ENCODE measurements at places on chromosomes 2 and 18.
A peak's percentile ranks its signal among the peaks of the same experiment; 100 is the strongest.

- no peaks in the 10 kb centered on the region for H3K4me1 ChIP-seq
- H3K36me3 ChIP-seq = no peaks in the 10 kb centered on the region
- H3K27ac ChIP-seq = no peak overlapping the region
Measured at GRCh38 chr2:181141676-181142075, 161.3 kb downstream of the UBE2E3 start.

GRCh38 chr2:186533717-186534116, 47.7 kb downstream of the ZC3H15 start:
- no peaks in the 10 kb centered on the region for H3K4me1 ChIP-seq
- DNase-seq = no peak
- H3K27me3 ChIP-seq = peaks cover 3% of the 10 kb centered on the region
- H3K36me3 ChIP-seq = no peaks in the 10 kb centered on the region
- no peak overlapping the region for H3K4me3 ChIP-seq

GRCh38 chr18:3491981-3492555, 42.1 kb downstream of the TGIF1 start:
- no peak overlapping the region for H3K4me3 ChIP-seq
- no peaks in the 10 kb centered on the region for H3K36me3 ChIP-seq
- no peak for DNase-seq
- H3K27ac ChIP-seq = no peak overlapping the region

DNA sequence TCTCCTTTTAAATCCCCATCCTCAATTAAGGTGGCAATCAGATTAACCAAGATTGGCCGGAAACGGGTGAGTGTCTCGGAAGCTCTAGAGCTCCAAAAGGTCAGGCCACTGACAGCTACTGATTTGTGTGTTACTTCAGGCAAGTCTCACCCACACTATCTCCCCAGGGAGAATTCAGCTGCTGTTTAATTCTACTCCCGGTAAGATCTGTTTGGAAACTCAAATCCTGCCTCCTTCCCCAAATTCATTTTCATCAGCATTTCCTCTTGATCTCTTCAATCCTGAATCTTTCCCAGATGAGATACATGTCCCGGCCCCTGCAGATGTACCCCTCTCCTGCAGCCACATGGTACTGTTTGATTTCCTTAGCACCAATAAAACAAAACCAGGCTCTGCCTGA, 34.9 kb downstream of the EFR3B start:
- DNase-seq = no peak
- no peak overlapping the region for H3K27ac ChIP-seq
- no peak overlapping the region for H3K4me3 ChIP-seq
- H3K4me1 ChIP-seq = peaks cover 5% of the 10 kb centered on the region
- H3K27me3 ChIP-seq = peaks cover 15% of the 10 kb centered on the region
- H3K36me3 ChIP-seq = no peaks in the 10 kb centered on the region

- H3K27ac ChIP-seq = no peak overlapping the region
- no peaks in the 10 kb centered on the region for H3K4me1 ChIP-seq
- no peak for DNase-seq
- H3K36me3 ChIP-seq = no peaks in the 10 kb centered on the region
- H3K27me3 ChIP-seq = peaks cover 2% of the 10 kb centered on the region
Measured at GRCh38 chr2:7795778-7796563, 878.8 kb downstream of the RNF144A start.

DNA sequence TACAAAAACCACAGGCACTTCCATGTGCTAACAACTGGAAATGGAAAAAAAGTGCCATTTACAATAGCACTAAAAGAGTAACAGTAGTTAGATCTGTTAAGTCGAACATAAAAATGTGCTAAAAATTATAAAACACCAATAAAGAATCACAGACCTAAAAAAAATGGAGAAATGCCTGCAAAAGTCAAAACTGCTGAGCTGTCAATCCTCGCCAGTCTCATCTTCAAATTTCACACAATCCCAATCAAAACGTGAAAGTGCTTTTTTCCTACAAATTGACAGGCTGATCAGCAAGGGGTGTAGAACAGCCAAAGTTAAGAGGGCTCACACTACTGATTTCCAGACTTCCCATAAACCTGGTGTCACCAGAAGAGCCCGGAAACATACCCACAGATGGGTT, 53.2 kb downstream of the ANO7 start:
- no peak overlapping the region for H3K27ac ChIP-seq
- no peaks in the 10 kb centered on the region for H3K4me1 ChIP-seq
- DNase-seq = no peak
- no peaks in the 10 kb centered on the region for H3K27me3 ChIP-seq
- no peak overlapping the region for H3K4me3 ChIP-seq

DNA sequence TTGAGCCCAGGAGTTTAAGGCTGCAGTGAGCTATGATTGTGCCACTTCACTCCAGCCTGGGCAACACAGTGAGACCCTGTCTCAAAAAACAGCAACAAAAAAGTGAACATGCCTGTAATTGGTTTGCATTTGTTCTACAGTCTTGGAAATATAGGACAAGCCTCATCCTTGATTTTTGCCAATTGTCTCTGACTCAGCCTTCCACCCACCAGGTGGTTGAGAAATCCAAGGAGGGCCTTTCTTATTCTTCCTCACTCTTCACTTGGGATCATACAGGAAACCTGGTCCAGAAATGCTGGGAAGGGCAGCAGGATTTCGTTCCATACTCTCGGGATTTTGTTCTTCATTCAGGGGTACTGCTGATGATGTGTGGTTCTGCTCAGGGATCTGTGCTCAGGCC, 94.6 kb downstream of the CDC42EP3 start:
- no peak overlapping the region for H3K27ac ChIP-seq
- H3K4me3 ChIP-seq = no peak overlapping the region
- H3K36me3 ChIP-seq = peaks cover 3% of the 10 kb centered on the region
- H3K4me1 ChIP-seq = peaks cover 21% of the 10 kb centered on the region
- no peak for DNase-seq
- H3K27me3 ChIP-seq = no peaks in the 10 kb centered on the region

DNA sequence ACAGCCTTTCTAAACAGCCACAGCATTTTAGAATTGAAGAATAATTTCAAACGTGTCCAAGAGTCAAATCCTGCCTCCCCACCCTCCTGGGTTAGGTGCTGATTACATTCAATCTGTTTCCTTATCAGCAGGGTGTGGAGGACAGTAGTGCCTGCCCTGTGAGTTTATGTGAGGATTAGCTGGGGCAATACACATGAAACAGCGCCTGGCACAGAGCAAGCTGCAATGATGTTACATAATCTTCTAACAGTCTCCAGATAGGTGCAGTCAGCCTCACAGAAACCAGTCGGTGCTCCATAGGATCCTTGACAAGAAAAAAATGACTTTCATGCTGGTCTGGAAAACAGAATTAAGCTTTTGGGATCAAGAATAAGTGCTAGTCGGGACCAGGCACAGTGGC, 91.7 kb upstream of the ITGA6 start:
- peaks cover 10% of the 10 kb centered on the region for H3K4me1 ChIP-seq
- H3K4me3 ChIP-seq = no peak overlapping the region
- peaks cover 18% of the 10 kb centered on the region for H3K27me3 ChIP-seq
- no peak overlapping the region for H3K27ac ChIP-seq
- no peaks in the 10 kb centered on the region for H3K36me3 ChIP-seq

GRCh38 chr2:231017231-231017598, 20.1 kb upstream of the C2orf72 start:
- no peak overlapping the region for H3K27ac ChIP-seq
- peaks cover 14% of the 10 kb centered on the region for H3K27me3 ChIP-seq
- H3K36me3 ChIP-seq = peaks cover 2% of the 10 kb centered on the region
- H3K4me3 ChIP-seq = no peak overlapping the region

DNA sequence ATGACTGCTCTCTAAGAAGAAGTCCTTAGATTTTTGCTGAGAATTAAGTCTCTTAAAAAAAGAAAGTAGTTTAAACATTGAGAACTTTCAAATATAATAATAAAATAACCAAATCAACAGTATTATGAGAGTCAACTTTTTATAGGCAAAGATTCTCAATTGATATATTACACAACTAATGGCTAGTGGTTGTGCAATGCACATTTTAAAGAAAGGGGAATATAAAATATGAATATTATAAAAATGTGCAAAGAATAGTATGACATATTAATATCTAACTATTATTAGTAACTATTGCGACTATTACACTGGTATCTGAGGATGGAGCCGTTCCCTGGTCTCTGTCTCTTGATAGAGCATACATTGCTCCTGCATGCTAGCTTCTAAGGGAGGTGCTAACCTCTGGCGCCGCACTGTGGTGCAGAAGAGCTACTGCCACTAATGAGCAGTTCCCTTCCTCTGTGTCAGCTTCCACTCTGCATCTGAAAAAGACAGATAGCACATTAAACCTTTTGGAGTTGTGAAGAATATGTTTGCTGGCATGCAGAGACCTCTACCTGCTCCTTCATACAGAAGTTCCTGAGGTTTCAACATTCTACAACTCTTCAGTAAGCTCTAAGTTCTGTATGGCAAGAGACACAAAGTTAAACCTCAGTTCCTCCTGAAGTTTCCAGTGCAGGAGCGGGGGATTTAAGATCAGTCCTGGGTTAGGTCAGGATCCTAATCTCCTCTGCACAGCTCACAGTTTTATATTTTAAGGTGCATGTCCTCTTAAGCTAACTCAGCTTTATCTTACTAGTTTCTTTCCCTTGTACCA, 3.5 kb upstream of the SLC9A2 start:
- H3K4me3 ChIP-seq = no peak overlapping the region
- H3K27me3 ChIP-seq = peaks cover 13% of the 10 kb centered on the region

GRCh38 chr2:133420788-133421187, 147.5 kb downstream of the NCKAP5 start:
- H3K4me3 ChIP-seq = no peak overlapping the region
- no peak overlapping the region for H3K27ac ChIP-seq
- H3K4me1 ChIP-seq = no peaks in the 10 kb centered on the region
- H3K36me3 ChIP-seq = no peaks in the 10 kb centered on the region
- DNase-seq = no peak
- H3K27me3 ChIP-seq = no peaks in the 10 kb centered on the region

DNA sequence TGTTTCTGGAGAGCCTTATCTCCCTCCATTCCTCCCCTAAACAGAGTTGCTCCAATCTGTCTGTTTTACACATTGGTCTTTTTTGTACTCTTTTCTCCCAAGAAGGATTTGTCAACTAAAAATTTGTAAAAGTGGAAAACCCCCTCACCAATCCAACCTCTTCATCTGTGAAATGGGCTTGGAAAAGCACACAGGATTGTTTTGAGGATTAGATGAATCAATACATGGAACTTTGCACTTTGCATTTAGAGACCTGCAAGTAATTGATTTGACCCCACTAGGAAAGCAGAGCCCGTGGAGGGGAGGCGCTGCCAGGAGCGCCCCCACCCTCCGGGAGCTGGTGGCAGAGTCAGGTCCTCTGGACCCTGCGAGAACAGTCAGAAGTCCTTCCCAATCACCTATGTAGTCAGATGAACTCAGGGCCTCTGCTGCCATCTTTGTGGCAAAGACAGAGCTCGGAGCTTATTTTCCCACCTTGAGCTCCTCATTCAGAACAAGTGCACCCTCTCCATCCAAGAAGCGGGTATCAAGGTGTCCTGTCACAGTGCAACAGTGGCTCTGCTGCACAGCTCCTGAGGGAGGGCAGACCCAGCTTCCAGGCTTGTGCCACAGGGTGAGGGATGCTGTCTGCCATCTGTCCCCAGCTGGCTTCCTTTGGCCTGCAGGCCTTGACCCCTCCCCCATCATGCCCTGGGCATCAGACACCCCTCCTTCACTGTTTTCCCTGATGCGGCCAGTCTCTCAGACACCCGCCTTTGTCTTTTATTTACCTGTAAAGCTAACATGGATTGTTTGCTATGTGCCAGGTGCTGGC, 1.7 kb upstream of the TMEM185B start:
- no peak for DNase-seq
- H3K4me3 ChIP-seq = peak overlapping the region; percentile 84
- no peaks in the 10 kb centered on the region for H3K27me3 ChIP-seq
- peaks cover 7% of the 10 kb centered on the region for H3K36me3 ChIP-seq

DNA sequence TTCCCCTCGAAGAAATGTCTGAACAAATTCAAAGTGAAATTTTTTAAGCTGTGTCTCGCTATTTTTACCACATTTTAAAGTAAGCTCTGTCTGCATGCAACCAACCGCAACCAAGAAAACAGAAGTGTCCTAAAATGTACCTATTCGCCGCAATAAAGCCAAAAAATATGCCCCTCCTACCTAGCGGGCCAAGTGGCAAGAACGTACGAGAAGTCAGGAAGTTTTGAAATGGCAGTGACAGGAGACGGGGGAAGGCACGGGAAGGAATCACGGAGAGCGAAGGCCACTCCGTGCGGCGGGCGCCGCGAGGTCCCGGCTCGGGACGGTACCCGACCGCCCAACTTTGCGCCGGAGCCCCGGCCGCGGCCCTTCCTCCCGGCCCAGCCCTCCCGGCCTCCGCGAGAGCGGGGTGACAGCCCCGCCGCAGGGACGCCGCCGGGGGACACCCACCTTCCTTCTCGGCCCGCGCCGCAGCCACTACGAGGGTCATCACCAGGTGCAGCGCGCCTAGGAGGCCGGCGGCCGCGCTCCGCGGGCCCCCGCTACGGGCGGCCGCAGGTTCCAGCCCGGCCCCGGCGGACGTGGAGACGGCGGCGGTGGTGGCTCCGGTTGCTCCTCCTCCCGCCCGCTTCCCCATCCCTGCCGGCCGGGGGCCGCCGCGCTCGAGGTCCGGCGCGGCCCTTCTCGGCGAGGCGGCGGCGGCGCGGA, 568 bp downstream of the TMEM131 start:
- peak overlapping the region; percentile 96 for H3K4me3 ChIP-seq
- peaks cover 6% of the 10 kb centered on the region for H3K36me3 ChIP-seq
- no peaks in the 10 kb centered on the region for H3K27me3 ChIP-seq
- peaks cover 31% of the 10 kb centered on the region for H3K4me1 ChIP-seq
- peak; percentile 75 for DNase-seq

- no peak overlapping the region for H3K4me3 ChIP-seq
- no peaks in the 10 kb centered on the region for H3K27me3 ChIP-seq
- H3K36me3 ChIP-seq = no peaks in the 10 kb centered on the region
Measured at GRCh38 chr2:158184556-158185343, 83.1 kb downstream of the UPP2 start.

DNA sequence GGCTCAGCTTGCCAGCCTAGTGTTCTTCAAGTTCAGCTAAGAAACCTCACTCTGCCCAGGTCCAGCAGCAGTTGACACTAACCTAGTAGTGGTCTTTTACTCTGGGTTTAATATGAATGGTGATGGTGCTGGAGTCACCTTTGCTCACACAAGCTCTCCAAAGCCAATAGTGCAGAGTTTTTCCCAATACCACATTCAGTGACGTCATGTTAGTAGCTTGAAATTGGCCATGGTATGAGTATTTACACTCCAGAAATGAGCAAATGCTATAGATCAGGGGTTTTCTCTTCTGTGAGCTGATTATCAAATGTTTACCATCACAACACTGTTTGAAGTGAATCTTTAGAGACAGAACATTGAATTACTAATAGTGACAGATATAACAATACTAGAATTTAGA, 209.1 kb downstream of the KCNH7 start:
- H3K27me3 ChIP-seq = no peaks in the 10 kb centered on the region
- no peaks in the 10 kb centered on the region for H3K4me1 ChIP-seq
- no peak overlapping the region for H3K4me3 ChIP-seq
- H3K27ac ChIP-seq = no peak overlapping the region

DNA sequence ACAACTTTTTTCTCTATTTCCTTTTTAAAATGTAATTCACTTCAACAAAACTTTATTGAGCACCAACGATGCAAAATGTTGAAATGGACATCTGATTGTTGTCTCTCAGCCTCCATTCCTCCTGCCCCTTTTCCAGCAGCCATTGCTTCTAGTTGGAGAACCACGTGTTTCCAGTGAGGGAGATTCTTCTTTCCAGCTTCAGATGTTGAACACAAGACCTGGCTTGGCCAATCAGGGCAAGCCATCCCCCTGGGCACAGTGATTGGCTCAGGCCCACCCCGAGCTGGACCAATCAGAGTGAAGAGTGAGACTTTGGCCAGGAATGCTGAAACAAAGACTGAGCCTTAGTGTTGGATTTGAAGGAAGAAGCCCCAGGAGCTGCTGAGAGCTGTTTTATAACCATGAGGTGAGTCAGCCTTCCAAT, 59.0 kb downstream of the E2F6 start:
- H3K36me3 ChIP-seq = no peaks in the 10 kb centered on the region
- no peak overlapping the region for H3K4me3 ChIP-seq
- no peak overlapping the region for H3K27ac ChIP-seq
- H3K4me1 ChIP-seq = peaks cover 2% of the 10 kb centered on the region
- DNase-seq = no peak

All from memory B cell (primary cell).